ENCODE measurements at places on chromosomes 3 and 15. TPM values are rescaled to one million over a fixed set of nuclear protein-coding genes. Genes with fewer than 3 reads are reported as not detected.

- peaks cover 24% of the 10 kb centered on the region for H3K4me1 ChIP-seq
- DNase-seq = no peak
- H3K27me3 ChIP-seq = peaks cover 14% of the 10 kb centered on the region
- H3K27ac ChIP-seq = no peak overlapping the region
- no peak overlapping the region for H3K4me3 ChIP-seq
- H3K36me3 ChIP-seq = no peaks in the 10 kb centered on the region
Measured at GRCh38 chr15:70101459-70102113, 3.9 kb upstream of the TLE3 start.

DNA sequence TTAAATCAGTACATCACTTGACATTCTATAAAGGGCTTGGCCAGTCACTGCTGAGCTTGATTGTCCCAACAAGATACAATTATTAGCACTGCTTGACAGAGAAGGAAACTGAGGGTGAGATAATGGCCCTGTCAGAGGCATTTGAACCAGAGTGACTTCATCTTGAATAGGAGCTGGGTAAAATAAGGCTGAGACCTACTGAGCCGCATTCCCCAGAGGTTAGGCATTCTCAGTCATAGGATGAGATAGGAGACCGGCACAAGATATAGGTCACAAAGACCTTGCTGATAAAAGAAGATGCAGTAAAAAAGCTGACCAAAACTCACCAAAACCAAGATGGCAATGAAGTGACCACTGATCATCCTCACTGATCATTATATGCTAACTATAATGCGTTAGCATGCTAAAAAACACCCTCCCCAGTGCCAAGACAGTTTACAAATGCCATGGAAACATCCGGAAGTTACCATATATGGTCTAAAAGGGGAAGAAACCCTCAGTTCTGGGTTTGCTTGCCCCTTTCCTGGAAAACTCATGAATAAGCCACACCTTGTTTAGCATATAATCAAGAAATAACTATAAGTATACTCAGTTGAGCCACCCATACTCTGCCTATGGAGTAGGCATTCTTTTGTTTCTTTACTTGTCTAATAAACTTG is 239.1 kb upstream of the SETMAR start:
- no peak overlapping the region for H3K27ac ChIP-seq
- H3K4me3 ChIP-seq = no peak overlapping the region
- no peaks in the 10 kb centered on the region for H3K27me3 ChIP-seq
- no peaks in the 10 kb centered on the region for H3K36me3 ChIP-seq

- H3K27ac ChIP-seq = no peak overlapping the region
- H3K4me3 ChIP-seq = no peak overlapping the region
- no peaks in the 10 kb centered on the region for H3K36me3 ChIP-seq
- H3K4me1 ChIP-seq = no peaks in the 10 kb centered on the region
Measured at GRCh38 chr3:101319531-101319930, 844 bp downstream of the IMPG2 start.

- H3K4me1 ChIP-seq = no peaks in the 10 kb centered on the region
- no peak for DNase-seq
- H3K4me3 ChIP-seq = no peak overlapping the region
- no peak overlapping the region for H3K27ac ChIP-seq
- no peaks in the 10 kb centered on the region for H3K36me3 ChIP-seq
Measured at GRCh38 chr3:70753572-70753971, 441.1 kb upstream of the MDFIC2 start.

The MCTP2 gene
- total RNA-seq = 1.0 TPM

The GRK7 gene
- total RNA-seq = not detected

The EIF1B gene
- 38.9 TPM for total RNA-seq
